ENCODE measurements at places on chromosomes 6 and 20.

DNA sequence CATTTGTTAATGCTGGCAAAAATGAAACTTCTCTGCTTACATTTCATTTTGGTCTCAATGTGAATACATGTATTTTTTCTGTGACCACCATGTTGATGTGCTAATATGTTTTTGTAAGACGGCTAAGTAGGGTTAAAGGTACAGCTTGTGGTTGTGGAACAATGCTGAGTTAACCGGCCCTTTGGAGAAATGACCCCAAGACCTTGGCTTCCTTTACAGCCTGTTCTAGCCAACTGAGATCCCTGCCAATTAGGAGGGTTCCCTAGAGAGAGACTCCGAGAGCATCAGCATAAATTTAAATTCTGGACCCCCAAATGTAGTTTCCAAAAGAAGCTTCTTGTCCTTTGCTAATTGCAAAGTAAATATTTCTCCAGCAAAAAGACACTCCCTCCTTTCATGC is 44.4 kb downstream of the RSPO3 start:
- DNase-seq: no peak
- H3K27ac ChIP-seq: no peak overlapping the region
- peaks cover 7% of the 10 kb centered on the region for H3K27me3 ChIP-seq
- H3K36me3 ChIP-seq: no peaks in the 10 kb centered on the region
- H3K4me1 ChIP-seq: no peaks in the 10 kb centered on the region
- no peak overlapping the region for H3K4me3 ChIP-seq

GRCh38 chr6:156657296-156657695 is 119.9 kb upstream of the ARID1B start:
- no peak overlapping the region for H3K27ac ChIP-seq
- H3K36me3 ChIP-seq: no peaks in the 10 kb centered on the region
- H3K27me3 ChIP-seq: peaks cover 2% of the 10 kb centered on the region
- DNase-seq: no peak

- peaks cover 21% of the 10 kb centered on the region for H3K4me1 ChIP-seq
- H3K27me3 ChIP-seq: no peaks in the 10 kb centered on the region
- DNase-seq: no peak
- no peak overlapping the region for H3K4me3 ChIP-seq
- H3K36me3 ChIP-seq: peaks cover 2% of the 10 kb centered on the region
These were observed 37.6 kb downstream of the RRBP1 start for GRCh38 chr20:17644451-17644850.

GRCh38 chr6:151683381-151683780 is 124.1 kb upstream of the ESR1 start:
- H3K4me1 ChIP-seq: peaks cover 11% of the 10 kb centered on the region
- peaks cover 9% of the 10 kb centered on the region for H3K27me3 ChIP-seq
- H3K27ac ChIP-seq: no peak overlapping the region
- DNase-seq: no peak
- no peaks in the 10 kb centered on the region for H3K36me3 ChIP-seq
- H3K4me3 ChIP-seq: no peak overlapping the region

GRCh38 chr20:61461461-61461860 is 209.4 kb downstream of the CDH4 start:
- no peak overlapping the region for H3K27ac ChIP-seq
- no peak for DNase-seq
- no peaks in the 10 kb centered on the region for H3K27me3 ChIP-seq
- no peaks in the 10 kb centered on the region for H3K36me3 ChIP-seq

DNA sequence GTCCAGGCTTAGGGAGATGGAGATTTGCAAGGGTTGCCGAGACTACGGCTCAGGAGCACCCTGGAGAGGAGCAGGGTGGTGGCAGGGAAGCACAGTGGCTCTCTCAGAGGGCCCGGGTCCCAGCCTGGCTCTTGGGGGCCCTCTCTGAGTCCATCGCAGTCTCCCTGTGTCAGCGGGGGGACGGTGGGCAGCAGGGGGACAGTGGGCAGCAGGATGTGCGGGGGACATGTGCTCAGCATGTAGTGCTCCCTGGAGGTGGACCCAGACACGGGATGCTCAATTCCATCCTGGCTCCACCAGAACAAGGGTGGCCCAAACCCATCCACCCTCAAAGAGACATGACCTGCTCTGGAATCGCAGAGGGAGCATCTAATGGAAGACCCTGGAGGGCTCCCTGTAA is 43.0 kb upstream of the ZBP1 start:
- DNase-seq: no peak
- no peak overlapping the region for H3K4me3 ChIP-seq
- peaks cover 17% of the 10 kb centered on the region for H3K4me1 ChIP-seq

- peak; percentile 53 for DNase-seq
- peaks cover 66% of the 10 kb centered on the region for H3K4me1 ChIP-seq
- H3K27ac ChIP-seq: peak overlapping the region; percentile 98
- peak overlapping the region; percentile 72 for H3K4me3 ChIP-seq
- H3K36me3 ChIP-seq: peaks cover 5% of the 10 kb centered on the region
These were observed 85.1 kb downstream of the LYRM4 start for GRCh38 chr6:5175635-5176034.

GRCh38 chr6:97947841-97948240 is 664.8 kb upstream of the MMS22L start:
- no peaks in the 10 kb centered on the region for H3K27me3 ChIP-seq
- H3K4me1 ChIP-seq: no peaks in the 10 kb centered on the region

DNA sequence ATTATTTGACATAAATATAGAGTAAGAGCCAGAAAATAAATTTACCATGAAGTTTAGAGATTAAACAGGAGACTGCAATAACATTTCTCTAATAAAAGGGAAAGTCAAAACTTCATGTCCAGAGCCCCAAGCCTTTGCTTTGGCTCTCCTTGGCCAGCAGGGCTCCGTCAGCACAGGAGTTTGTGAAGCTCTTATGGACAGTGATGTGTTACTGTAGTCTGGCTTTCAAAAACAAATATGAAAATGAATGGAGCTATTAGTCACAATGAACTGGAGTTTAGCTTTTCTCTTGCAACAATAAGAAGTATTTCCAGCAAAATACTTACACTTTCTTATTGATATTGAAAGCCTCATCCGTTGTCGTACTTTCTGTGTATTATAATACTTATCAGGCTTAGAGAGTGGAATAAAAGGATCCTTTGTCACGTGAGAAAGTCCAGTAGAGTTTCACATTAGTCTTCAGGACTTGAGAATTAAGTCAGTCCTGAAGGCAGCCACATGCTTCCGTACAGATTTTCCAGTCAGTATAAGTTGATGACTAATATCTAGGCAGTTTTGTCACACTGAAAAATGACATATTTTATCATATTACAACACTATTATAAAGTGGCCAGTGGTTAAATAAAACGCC is 117.0 kb upstream of the PRL start:
- H3K4me3 ChIP-seq: no peak overlapping the region
- H3K4me1 ChIP-seq: no peaks in the 10 kb centered on the region
- H3K27me3 ChIP-seq: no peaks in the 10 kb centered on the region

- H3K27me3 ChIP-seq: peaks cover 8% of the 10 kb centered on the region
- no peak overlapping the region for H3K4me3 ChIP-seq
- DNase-seq: peak; percentile 37
- H3K4me1 ChIP-seq: peaks cover 33% of the 10 kb centered on the region
- no peaks in the 10 kb centered on the region for H3K36me3 ChIP-seq
These were observed 165.2 kb upstream of the CST7 start for GRCh38 chr20:24783631-24784492.

DNA sequence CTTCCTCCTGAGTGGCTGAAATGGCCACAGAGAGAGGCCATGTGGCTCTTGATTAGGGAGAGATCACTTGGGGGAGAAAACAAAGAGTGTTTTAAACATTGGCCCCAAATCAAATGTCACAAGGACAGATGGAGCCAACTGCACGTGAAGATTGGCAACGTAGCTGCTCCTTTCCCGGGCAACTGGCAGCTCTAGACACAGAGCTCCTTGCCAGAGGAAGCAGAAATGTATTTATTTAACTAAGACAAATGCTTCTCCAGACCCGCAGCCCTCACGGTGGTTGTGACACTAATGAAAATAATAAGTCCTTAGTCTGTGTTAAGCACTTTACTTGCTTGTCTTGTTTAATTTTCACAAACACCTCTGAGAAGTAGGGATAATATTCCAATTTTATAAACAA is 49.6 kb upstream of the DSN1 start:
- no peak overlapping the region for H3K27ac ChIP-seq
- H3K27me3 ChIP-seq: no peaks in the 10 kb centered on the region
- no peak for DNase-seq
- no peak overlapping the region for H3K4me3 ChIP-seq
- H3K4me1 ChIP-seq: peaks cover 19% of the 10 kb centered on the region

Data from activated CD8-positive, alpha-beta T cell treated with anti-CD3 and anti-CD28 coated beads, Interleukin-2, amount 10 ng/mL, durations not matched to agents 7 days and 5 days (primary cell).